GM23338 (cell line): ENCODE measurements at places on chromosomes 2 and 18.

DNA sequence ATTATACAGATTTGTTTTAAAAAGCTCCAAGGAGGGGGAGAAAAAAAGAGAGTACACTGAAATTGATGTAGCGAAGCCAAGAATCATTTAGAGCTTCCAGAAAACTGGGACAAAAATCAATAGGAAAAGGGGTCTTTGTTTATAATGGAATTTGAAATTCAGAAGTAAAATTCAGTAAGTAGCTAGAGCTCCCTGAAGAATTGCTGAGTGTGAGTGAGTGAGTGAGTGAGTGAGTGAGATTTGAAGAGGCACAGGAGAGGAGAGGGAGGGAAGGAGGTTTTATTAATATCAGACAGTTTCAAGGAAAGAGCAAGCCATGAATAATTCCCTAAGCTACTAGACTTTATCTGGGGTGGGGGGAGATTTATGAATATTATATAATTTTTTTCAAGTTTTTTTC is 60.7 kb upstream of the ARHGAP28 start:
- no peak for DNase-seq

DNA sequence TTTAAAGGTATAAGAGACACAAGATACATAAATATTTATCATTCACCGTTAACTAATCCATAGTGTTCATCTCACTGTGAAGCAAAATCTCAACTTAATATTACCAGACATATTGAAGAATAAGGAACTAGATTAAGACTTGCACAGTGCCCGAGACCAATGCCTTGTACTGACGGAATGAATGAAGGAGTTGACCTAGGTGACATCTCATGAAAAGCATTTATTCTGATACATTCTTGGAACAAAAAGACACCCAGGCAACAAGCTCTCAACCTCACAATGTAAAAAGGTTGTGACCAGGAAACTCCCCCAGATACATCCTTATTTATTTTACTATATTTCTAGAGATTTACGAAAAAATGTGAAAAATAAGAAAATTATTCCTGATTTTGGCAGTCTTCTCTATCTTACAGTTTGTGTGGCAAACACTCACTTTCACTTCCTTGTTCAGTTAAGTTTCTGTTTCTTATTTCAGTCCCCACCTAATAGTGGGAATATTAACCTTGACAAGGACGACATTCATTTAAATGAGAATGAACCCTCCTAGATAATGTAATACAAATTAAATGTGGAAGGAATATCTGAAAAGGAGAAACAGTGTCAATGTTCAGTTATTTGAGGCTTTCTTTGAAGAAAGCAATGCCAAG is 28.4 kb downstream of the M1AP start:
- no peak for DNase-seq

GRCh38 chr2:141630407-141630930 is 500.3 kb downstream of the LRP1B start:
- no peak for DNase-seq

GRCh38 chr18:59881728-59882656 is 17.8 kb upstream of the PMAIP1 start:
- DNase-seq: no peak
